Activated naive CD4-positive, alpha-beta T cell treated with anti-CD3 and anti-CD28 coated beads, Interleukin-2, amount 10 ng/mL, durations not matched to agents 5 hours and 36 hours (primary cell): ENCODE measurements at places on chromosomes 5 and 9. TPM values are rescaled to one million over a fixed set of nuclear protein-coding genes. Genes with fewer than 3 reads are reported as not detected.

WDR38 gene
- total RNA-seq, result not detected

MEIKIN gene
- total RNA-seq, result 1.2 TPM

PCDHB13 gene
- total RNA-seq, result not detected

FCN1 gene
- not detected for total RNA-seq

TNFSF15 gene
- 2.1 TPM for total RNA-seq

MEF2C gene
- total RNA-seq, result 0.41 TPM

SLC36A3 gene
- total RNA-seq, result not detected

ARHGEF28 gene
- total RNA-seq, result not detected

ANAPC2 gene
- 65.5 TPM for total RNA-seq

GRPEL2 gene
- total RNA-seq, result 34.1 TPM

NPR3 gene
- not detected for total RNA-seq

SYNPO gene
- total RNA-seq, result 0.05 TPM

GPR151 gene
- not detected for total RNA-seq

PCSK1 gene
- total RNA-seq, result not detected

TRIP13 gene
- total RNA-seq, result 20.1 TPM

COL23A1 gene
- total RNA-seq, result 0.19 TPM

ZNF484 gene
- 12.6 TPM for total RNA-seq

LEAP2 gene
- total RNA-seq, result 4.0 TPM

INSYN2B gene
- not detected for total RNA-seq

BTNL8 gene
- not detected for total RNA-seq

MARCHF3 gene
- total RNA-seq, result 2.6 TPM

MAP1B gene
- 0.02 TPM for total RNA-seq

TAF1L gene
- total RNA-seq, result 0.02 TPM

SLC45A2 gene
- not detected for total RNA-seq

PTGS1 gene
- not detected for total RNA-seq

SPRY4 gene
- 1.3 TPM for total RNA-seq

ZFP37 gene
- total RNA-seq, result 0.87 TPM

CD274 gene
- 9.5 TPM for total RNA-seq

CARTPT gene
- not detected for total RNA-seq

C9 gene
- total RNA-seq, result not detected

SHROOM1 gene
- total RNA-seq, result 2.2 TPM

ANKDD1B gene
- 0.23 TPM for total RNA-seq

PCDHA10 gene
- total RNA-seq, result not detected

FABP6 gene
- not detected for total RNA-seq

P4HA2 gene
- total RNA-seq, result 3.4 TPM

LCN9 gene
- not detected for total RNA-seq

ZDHHC11B gene
- 0.24 TPM for total RNA-seq

LTC4S gene
- total RNA-seq, result 3.9 TPM

PCDHGA5 gene
- total RNA-seq, result not detected

CTXN3 gene
- total RNA-seq, result not detected

CNTNAP3 gene
- not detected for total RNA-seq

CNTLN gene
- 0.53 TPM for total RNA-seq

RORB gene
- not detected for total RNA-seq

PCAT7 gene
- total RNA-seq, result not detected

LMX1B gene
- not detected for total RNA-seq

RFX3 gene
- 13.4 TPM for total RNA-seq
